ENCODE measurements at places on chromosomes 3 and 15. TPM values are rescaled to one million over a fixed set of nuclear protein-coding genes. Genes with fewer than 3 reads are reported as not detected.

DNA sequence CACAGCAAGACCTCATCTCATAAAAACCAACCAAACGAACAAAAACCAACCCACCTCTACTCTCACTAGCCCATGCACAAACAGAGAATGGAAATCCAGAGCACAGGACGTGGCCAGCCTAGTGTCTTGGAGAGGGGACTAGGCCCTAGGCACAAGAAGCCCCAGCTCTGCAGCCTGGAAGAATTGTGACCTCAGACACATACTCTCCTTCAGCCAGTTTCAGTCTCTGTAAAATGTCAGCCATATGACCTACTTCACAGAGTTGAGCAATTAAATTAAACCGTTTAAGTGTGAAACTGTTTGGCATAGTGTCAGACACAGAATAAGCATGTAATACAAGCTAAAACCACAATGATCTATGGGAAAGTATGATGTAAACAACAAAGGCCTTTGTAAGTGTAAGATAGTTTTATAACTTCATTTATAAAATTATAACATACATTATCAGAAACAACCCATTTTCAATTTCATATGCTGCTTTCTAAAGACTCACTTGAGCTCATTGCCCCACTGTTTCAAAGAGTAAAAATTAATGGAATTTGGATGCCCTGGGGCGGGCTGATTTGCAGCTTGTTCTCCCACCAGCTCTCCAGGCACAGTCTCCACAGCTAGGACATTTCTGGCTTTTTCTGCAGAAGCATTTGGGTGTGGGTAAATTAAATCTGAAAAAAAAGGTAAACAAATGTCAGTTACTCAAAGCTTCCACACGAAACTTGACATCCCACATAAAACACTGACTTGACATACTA is 32.9 kb downstream of the TBC1D2B start:
- DNase-seq = no peak

DNA sequence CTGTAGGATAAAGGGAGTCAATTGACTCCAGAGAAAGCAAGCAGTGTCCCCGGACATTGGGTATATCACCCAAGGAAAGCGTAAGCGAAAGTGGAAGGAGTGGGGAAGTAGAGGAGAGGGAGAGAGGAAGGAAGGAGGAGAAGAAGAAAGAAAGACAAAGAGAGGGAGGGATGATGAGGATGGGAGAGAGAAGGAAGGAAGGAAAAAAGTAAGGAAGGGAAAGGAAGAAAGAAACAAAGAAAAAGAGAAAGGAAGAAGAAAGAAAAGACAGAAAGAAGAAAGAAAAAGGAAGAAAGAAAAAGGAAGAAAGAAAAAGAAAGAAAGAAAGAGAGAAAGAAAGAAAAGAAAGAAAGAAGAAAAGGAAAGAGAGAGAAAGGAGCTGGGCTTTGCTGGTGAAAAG is 839 bp downstream of the DNASE1L3 start:
- DNase-seq = no peak

DNA sequence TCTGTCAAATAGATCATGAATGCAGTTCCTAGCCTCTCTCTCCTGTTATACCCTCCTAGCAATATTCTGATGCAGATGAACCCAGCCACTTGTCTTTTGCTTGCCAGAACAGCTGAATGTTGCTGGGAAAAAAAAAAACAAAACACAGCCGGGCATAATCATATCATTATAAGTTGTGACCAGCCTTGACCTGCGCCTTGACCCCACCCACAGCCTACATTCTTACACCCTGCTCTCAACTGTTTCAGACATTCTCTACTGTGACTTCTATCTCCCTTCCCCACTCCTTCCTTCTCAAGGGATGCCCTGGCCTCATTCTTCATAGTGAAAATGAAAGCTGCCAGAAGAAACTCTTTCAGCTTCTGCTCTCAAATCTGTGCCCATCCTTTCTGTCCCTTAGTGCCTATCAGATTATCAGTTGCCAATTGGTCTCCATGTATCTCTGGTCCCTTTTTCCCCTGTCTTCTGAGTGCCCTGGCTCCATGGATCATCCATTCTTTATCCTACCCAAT is 389.1 kb upstream of the TPRG1 start:
- DNase-seq = no peak

The ZFAND6 gene
- total RNA-seq = 86.2 TPM

DNA sequence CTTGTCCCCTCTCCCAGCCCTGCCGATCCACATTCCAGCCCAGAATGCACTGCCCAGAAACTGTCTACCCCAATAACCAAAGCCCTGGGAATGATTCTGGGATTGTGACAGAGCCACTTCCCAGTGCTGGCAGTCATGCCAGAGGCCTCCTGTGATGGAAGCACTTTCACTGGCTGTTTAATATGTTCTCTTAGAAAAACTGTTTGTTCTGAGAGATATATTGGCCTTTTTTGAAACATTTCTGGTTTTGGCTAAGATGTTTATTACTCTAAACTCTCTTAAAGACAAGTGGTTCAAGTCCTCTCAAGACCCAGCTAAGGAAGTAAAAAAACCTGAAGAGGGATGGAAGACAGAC is 74.0 kb upstream of the HACD2 start:
- no peak for DNase-seq

DNA sequence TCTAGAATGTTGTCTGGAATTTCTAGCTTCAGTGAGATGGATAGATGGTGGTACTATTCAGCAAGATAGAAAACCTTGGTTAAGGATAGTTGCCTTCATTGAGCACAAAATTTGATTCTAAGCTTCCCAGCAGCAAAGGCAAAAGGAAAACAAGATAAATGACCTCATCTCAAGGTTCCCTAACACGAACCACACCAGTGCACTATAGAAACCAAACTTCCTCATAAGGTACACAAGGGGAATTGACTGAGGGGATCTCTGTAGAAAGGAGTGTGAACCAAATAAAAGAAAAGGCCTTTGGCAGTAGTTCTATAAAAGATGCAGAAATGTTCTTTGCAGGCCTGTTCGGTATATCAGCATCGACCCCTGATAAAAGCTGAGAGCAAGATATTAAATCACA is 288.9 kb downstream of the SHQ1 start:
- no peak for DNase-seq

DNA sequence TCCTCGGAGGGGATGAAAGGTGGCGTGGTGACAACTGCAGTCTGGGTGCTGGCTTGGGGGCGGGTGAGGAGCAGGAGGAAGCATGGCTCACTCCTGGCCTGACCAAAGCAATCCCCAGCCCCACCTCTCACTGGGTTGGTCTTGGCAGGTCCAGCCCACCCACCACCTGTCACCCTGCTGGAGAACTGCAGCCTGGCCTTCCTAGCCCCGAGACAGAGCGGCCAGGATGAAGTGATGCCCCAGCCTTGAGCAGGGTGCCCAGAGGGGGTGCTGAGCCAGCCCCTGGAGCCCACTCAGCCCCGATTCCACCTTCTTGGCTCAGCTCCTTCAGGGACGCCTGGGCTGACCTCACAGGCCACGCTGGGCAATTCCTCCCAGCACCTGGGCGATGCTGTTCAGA is 89.9 kb downstream of the IQSEC1 start:
- DNase-seq = no peak

The CAMK2N2 gene
- not detected for total RNA-seq

The LTF gene
- not detected for total RNA-seq

DNA sequence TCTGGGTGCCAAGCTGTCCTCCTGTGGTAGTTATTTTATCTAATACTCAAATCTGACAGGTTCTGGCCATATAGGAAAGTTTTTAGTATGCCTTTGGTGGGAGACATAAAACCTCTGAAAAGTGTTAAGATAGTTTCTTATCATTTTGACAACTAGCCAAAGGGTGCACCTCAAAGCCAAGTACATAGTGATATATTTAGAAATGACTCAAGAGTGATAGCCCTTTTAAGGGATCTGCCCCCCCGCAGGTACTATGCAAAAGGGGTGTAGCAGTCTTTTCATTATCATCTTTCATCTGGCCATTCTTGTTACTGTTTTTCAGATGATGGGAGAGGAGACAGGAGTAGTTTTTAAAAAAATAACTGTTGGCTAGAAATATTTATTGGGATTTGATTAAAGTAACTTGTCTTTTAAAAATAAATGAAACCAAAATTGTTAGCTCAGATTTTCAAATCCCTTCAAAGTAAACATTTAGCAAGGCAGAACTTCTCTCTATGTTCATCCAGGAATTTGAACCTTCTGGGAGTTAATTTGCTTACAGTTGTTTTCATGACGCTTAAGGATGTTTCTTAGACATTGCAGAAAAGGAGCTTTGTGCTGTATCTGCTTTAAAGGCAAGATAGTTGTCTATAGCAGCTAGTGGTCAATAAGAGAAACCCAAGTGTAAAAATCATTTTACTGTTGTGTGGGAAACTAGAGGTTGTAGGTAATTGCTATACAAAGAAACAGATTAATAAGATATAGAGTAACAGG is 5.1 kb downstream of the PHLDB2 start:
- no peak for DNase-seq

GRCh38 chr3:61250784-61251173 is 473 bp downstream of the FHIT start:
- DNase-seq = peak; percentile 43

- peak; percentile 43 for DNase-seq
These were observed 129.8 kb downstream of the NSMCE3 start for GRCh38 chr15:29139540-29140459.

DNA sequence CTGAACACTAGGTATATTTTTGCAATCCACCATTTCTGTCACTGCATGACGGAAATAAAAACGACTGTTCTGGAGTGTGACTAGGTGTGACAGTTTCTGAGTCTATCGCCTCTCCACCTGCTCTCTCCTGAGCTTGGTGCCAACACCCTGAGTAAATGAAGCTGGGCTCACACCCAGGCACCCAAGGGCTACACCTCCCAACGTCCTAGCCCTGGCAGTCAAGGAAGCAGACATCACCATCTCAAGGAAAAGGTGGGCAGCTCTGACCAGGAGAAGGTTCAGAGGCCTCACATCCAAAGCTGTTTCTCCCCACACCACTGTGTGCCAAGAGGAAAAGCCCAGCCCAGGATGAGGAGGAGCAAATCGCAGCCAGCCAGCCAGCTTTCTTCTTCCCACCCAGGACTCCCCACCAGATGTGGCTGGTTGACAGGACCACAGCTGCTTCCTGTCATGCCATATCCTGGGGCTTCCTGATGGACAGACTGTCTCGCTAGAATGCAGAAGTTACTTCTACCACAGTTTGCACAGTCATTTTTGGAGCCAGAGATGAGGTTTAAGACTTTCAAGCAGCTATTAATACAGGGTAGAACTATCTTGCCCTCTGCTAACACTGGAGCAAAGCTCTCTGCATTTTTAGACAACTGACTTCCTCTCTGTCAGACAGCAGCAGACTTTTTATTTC is 3.3 kb downstream of the SCAMP2 start:
- peak; percentile 76 for DNase-seq

The NR1I2 gene
- total RNA-seq = not detected

DNA sequence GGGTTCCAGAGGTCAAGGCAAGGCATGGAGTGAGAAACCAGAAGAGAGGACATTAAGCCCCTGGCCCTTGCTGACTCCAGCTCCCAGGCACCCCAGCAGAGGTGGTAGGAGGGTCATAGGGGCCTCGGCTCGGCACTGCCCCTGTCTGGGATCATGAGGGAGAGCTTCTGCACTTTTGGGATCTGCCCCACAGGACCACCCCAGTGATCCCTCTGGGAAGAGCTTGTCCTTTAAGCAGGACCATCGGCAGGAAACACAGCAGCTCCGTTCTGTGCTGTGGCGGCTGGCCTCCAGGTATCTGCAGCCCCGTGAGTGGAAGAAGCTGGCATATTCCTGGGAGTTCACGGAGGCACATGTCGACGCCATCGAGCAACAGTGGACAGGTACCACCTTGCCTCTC is 35.5 kb downstream of the ANKDD1A start:
- no peak for DNase-seq

- DNase-seq = peak; percentile 71
These were observed 90.2 kb downstream of the ANP32A start for GRCh38 chr15:68730471-68730919.

GRCh38 chr15:90099868-90100831 is 2.1 kb downstream of the IDH2 start:
- peak; percentile 45 for DNase-seq

- DNase-seq = no peak
These were observed 106.3 kb upstream of the BFSP2 start for GRCh38 chr3:133293397-133294110.

The PLSCR2 gene
- total RNA-seq = not detected

DNA sequence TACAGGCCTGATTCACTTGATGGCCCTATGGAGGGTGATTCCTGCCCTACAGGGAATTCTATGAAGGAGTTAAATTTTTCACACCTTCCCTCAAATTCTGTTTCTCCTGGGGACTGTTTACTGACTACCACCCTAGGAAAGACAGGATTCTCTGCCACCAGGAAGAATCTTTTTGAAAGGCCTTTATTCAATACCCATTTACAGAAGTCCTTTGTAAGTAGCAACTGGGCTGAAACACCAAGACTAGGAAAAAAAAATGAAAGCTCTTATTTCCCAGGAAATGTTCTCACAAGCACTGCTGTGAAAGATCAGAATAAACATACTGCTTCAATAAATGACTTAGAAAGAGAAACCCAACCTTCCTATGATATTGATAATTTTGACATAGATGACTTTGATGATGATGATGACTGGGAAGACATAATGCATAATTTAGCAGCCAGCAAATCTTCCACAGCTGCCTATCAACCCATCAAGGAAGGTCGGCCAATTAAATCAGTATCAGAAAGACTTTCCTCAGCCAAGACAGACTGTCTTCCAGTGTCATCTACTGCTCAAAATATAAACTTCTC is 43.6 kb downstream of the BLM start:
- no peak for DNase-seq

DNA sequence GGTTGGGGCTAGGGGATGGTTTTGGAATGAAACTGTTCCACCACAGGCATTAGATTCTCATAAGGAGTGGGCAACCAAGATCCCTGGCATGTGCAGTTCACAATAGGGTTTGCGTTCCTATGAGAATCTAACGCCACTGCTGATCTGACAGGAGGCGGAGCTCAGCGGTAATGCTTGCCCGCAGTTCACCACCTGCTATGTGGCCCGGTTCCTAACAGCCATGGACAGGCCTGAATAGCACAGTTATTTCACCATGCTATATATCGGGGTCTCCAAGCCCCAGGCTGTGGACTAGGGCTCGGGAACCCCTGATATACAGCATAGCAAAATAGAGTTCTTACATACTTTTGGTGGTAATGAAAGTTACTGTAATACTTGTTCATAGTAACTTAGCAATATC is 99.9 kb upstream of the THSD4 start:
- no peak for DNase-seq

GRCh38 chr3:127175272-127175671 is 17.7 kb upstream of the PRR23E start:
- DNase-seq = no peak

Measured in OCI-LY7 (cell line).